SJCRH30 (cell line): ENCODE measurements at places on chromosomes 2 and 18.

DNA sequence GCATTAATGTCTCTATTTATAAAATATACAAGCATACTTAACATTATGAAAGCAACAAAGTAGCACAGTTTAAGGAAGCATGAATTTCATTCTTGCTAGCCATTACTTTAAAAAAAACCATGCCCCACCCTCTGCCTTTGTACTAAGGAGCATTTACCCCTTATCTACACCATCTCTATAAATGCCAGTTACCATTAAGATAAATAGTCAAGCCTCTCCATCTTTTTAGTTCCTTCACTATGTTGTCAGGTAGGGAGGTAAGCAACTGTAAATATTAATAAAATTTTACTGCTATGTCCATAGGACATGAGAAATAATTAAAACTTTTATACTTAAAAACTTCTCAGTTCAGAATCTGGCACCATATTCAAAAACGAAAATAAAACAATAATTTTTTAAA is 42.1 kb downstream of the ROCK1 start:
- DNase-seq: no peak

DNA sequence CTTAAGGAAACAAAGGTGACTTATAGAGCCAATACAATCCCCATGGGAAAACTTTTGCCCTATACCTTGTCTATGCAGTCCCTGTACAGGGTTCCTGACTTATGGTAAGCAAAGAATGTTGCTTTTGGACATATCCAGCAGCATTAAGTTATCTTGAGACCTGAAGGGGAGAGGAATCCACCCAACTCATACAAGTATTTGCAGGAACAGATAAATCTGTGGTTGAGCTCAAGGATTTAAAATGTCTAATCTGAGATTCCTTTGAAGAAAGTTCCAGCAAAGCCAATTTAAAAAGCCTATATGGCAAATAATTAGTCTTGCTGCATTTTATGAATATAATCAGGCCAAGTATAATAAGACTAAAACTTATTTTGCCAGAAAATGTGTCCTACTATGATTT is 739.5 kb upstream of the CDH2 start:
- DNase-seq: no peak

DNA sequence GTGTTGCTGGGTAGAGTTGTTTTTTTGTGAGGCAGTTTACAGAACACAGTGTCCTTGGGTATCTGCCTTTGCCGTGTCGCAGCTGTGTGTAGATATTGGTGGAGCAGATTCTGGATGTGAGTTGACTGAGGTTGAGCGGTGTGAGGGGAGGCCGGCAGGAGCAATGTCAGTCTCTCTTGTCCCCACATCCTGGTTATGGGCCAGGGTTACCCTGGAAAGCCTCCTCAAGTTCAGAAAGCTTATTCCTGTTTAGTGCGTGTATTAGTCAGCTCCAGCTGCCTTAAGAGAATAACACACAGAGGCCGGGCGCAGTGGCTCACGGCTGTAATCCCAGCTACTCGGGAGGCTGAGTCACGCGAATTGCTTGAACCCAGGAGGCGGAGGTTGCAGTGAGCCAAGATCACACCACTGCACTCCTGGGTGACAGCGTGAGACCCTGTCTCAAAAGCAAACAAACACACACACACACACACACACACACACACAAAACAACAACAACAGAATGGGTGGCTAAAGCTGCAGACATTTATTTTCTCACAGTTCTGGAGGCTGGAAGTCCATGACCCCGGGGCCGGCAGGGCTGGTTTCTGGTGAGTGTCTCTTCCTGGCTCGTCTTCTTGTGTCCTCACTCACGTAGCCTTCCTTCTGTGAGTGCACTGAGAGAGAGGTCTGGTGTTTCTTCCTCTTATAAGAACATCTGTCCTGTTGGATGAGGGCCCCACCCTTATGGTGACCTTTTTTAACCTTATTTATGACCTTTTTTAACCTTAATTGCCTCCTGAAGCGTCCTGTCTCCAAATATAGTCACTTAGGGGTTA is 5.1 kb downstream of the NCK2 start:
- no peak for DNase-seq

- DNase-seq: no peak
These were observed 370.7 kb upstream of the RAB12 start for GRCh38 chr18:8238507-8238906.

GRCh38 chr2:2824588-2824987 is 493.5 kb upstream of the MYT1L start:
- no peak for DNase-seq

DNA sequence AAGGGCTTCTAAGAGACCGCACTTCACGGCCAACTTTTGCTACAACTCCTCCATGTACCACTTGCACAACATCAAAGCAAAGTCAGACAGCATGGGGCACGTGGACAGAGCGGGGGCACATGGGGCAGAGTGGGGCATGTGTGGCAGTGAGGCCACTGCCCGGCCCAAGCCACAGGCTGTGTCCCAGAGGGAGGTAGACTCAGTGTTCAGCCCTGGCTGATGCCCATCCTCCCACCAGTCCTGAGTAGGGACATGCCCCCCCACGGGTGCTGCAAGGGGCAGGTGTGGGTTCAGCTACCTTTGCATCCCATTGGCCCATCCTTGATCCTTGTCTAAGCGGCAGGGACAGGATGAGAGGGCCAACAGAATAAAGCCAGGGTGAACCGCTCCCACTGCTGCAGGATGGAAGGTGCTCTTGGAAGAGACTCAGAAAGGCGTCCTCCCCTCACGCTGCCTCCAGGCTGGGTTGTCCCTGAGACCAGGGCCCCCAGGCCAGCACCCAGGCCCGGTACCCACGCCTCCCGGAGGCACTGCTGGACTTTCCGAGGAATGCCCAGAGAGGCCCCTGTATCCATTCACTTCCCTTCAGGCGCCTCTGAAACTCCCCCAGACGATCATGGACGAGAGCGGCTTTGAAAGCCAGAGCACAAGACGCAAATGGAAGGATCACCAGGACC is 218.2 kb downstream of the NDUFA10 start:
- no peak for DNase-seq

DNA sequence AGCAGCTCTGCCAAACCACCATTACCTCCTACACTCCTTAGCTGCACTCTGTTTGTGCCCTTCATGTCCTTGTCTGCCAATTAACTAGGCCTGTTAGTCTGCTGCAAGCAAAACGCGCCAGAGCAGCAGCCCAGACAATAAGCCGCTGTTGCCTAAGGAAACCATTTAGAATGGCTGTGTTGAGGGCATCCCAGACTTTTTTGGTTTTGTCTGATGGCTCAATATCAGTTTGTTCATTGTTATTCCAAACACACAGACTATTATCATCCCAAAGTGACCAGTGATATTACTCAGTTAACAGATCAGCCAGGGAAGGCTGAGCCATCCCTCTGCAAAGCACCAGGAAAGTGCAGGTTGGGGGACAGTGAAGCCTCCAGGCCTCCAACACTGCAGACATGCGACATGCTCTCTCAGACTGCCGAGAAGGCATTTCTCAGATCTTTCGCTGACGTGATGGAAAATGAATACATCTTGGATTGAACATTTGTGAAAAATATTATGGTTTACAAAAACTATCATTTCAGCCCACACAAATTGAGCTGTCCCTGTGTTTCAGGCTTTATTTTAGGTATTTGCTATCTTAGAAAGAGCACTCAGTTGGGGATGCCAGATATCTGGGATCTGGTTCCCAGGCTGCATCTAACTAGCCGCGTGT is 182.0 kb upstream of the HNRNPA3 start:
- DNase-seq: no peak

DNA sequence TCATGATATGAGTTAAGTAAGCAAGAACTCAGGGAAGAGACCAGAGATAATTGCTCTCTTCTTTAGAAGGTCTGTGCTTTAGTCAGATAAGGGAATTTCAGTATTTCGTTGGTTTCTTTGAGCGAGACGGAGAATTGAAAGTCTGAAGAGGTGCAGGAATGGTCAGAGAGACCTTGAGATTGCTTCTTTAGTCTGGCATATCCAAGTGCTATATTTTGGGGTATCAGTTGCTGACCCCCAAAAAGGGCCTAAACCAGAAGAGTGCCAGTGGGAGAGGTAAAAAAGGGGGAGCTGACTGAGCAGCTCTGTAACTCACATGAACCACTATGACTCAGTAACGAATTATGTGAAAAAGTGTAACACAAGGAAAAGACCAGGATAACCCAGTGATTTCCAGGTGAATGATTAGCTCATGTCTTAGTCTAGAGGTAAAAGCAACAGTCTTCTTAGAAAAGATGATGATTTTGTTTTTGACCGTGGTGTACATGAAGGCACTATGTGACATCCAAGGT is 932.9 kb downstream of the TDRD15 start:
- DNase-seq: no peak

DNA sequence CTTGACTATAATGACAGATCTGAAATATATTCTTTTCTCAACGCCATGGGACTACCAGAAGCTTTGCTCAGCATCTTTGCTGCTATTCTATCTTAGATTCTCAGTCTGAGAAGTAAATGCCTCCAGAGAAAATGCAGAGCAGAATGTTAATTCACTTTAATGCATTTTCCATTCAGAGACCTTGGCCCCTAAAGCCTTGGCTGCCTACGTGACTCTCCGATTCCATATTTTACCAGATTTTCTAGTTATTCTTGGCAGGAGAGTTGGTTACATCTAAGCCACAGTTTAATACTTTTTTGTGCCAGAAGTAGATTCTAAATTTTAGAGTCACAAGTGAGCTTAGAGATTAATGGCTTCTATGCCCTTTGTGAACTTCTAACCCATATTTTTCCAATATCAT is 837.1 kb upstream of the POU3F3 start:
- no peak for DNase-seq

- DNase-seq: no peak
These were observed 660 bp upstream of the MBP start for GRCh38 chr18:77133051-77133834.

DNA sequence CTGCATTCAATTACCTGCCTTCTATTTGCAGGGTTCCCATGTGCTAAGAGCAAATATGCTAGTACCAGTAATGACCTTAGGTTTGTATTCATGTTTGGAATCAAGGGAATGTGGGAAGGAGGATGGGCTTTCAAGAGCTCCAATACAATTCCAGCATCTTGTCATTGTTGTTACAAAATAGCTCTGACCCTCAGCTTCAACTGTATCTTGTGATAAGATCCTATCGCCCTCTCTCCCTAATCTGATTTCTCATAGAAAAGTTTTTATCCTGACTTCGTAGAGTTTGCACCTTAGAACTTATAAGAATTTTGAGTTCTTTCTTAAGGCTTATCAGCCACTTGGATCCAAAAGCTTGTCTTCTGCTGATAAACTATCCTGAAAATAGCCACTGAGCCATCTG is 749.5 kb upstream of the ACVR2A start:
- no peak for DNase-seq

GRCh38 chr2:196586511-196586991 is 53.0 kb upstream of the CCDC150 start:
- no peak for DNase-seq

DNA sequence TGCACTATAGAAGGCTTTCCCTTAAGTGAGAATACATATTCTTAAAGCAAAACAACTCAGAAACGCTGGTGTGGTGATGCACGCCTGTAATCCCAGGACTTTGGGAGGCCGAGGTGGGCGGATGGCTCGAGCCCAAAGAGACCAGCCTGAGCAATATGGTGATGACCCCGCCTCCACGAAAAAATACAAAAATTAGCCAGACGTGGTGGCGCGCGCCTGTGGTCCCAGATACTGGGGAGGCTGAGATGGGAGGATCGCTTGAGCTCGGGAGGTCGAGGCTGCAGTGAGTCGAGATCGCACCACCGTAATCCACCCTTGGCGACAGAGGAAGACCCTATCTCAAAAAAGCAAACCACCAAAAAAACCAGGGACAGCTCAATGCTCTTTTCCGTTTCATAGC is 750 bp upstream of the CCDC150 start:
- DNase-seq: no peak

- no peak for DNase-seq
These were observed 214.4 kb upstream of the DSEL start for GRCh38 chr18:67730886-67731285.

DNA sequence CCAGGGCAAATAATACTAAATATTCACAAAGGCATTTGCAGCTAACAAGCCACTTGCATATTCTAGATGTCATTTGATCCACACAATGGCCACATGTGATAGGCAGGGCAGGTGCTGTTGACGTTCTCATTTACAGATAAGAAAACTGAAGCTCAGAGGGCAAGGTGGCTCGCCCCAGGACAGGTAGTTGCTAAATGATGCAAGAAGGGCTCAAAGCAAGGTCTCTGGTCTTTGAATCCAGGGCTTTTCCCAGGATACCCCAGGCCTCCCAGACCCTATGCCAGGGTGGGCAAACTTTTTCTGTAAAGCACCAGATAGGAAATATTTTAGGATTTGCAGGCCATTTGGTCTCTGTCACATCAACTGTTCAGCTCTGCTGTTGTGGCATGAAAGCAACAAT is 35.1 kb downstream of the LOXHD1 start:
- DNase-seq: no peak

DNA sequence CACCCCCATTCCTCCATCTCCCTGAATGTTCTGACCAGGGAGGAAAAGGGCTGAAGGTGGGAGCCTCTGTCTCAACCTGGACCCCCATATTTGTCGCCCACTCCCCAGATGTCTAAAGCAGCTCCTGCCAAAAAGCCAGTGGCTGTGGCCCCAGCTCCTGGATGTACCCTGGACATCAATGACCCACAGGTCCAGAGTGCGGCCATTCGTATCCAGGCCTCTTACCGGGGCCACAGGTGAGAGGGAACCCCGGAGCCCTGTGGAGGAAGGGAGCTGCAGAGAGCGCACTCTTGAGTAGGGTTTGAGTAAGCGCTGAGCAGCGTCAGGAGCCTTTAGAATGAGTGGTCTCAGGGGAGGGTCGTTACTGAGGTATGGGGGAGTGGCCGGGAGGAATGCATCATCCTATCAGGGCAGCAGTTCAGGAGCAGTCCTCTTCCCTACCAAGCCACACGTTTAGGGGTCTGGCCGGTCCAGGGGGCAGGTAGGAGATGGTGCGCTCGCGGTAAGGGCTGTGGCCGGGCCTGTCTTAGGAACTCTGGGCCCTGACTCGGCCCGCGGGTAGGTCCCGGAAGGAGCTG is 2.4 kb upstream of the GMPPA start:
- DNase-seq: no peak

DNA sequence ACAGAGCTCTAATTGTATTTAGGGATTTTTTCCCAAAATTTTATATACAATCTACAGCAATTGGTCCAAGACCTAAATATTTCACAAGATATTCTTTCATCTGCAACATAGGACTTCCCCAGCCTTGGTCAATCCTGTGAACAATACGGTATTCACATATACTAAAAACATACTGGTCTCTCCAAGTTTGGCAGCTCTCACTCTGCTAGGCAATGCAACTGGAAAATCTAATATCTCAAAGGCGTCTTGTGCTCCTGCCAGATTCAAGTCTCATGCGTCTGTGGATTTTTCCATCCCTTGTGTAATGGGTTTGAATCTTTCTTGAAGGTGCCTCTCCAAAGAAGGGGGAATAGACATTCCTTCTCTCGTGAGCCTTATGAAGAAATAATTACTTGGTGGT is 27.4 kb upstream of the MBOAT2 start:
- DNase-seq: no peak

- no peak for DNase-seq
These were observed 9.3 kb upstream of the DNAJC10 start for GRCh38 chr2:182706751-182707150.

DNA sequence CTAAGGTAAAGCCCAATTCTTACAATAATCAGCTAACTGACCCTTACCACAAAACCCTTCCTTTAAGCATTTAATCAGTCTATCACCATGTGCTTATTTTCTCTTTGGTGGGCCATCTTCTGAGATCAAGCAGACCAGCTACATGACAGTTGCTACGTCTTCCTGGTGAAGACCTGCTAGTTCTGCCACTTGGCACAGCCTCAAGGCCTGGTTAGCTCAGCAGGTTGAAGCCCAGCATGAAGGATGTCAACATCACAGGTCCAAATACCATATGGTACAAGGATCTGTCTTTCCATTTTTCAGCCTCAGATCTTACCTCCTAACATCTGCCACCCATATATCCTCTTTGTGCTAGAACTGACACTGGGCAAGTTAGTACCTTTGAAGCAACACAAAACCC is 636.9 kb downstream of the LRP1B start:
- DNase-seq: no peak
